ENCODE measurements at places on chromosomes 6 and 20. TPM values are rescaled to one million over a fixed set of nuclear protein-coding genes. Genes with fewer than 3 reads are reported as not detected.
A peak's percentile ranks its signal among the peaks of the same experiment; 100 is the strongest.

Gene HCK
- polyA plus RNA-seq = not detected

DNA sequence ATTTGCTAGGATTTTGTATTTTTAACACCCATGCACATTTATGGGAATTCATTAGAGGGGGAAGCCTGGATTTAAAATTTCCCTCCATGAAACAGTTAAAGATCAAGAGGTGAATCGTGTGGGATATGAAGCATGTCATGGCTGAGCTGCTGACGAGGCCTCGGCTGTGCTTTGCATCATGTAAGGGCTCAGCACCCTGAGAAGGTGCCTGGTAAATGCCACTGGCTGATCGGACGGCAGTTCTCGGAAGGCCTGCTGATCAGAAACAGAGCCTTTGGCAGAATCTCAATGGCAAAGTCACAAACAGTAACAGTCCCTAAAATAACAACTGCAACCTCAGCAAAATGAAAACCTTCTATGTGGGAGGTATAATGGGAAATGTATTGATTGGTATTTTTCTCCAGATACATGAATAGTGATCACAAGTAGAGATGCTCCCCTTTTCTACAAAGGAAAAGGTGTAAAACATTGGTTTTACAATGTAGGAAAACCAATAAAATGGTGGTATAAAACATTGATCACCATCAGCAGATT lies 53.0 kb upstream of the FUCA2 start:
- no peak for DNase-seq

- DNase-seq = peak; percentile 29
These were observed 45.1 kb upstream of the MCM9 start for GRCh38 chr6:118980063-118980462.

- no peak for DNase-seq
These were observed 38.0 kb upstream of the FAM50B start for GRCh38 chr6:3811191-3811590.

DNA sequence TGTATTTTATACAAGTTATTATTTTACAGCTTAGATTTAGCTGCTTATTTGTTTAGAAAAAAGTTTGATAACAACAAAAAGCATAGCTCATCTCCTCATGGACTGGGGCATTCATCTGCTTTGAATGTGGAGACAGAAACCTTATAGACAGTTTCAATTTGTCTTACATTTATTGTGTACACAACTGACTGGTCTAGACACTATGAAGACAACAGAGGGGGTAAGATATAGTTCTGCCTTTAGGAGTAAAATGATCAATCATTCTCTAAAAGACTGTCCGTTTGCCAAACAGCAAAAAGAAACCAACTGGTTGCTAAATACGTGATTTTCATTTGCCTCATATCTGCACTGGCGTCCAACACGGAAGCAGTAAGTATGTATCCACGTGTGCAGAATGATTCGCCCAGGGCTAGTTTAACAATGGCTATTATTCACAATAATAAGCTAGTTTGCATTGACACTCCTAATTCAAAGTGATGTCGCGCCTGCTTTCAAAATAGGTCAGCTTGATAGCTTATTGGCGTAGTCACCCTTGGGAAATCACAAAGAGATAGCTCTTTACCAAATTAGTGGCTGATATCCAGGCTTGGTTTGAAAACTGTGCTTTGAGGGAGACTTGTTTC lies 153.6 kb downstream of the BMP2 start:
- no peak for DNase-seq

Gene PROCR
- 38.7 TPM for polyA plus RNA-seq

DNA sequence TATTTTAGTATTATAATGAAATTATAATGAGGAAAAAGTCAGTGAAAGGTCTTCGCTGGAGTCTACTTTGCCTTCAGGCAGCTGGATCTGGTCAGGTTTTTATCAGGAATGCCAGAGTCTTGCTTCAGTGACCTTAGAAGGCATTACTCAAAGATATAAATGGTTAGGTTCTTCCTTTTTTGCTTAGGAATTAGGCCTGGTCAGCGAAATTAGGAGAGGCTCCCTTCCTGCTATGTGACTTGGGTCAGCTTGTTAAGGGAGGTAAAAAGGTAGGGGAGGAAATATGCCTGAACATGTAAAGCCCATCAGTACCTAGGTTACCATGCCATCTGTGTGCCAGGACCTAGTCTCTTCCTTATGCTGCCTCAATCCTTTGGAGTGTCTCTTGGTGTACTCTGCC lies 115.1 kb downstream of the OTOR start:
- no peak for DNase-seq

DNA sequence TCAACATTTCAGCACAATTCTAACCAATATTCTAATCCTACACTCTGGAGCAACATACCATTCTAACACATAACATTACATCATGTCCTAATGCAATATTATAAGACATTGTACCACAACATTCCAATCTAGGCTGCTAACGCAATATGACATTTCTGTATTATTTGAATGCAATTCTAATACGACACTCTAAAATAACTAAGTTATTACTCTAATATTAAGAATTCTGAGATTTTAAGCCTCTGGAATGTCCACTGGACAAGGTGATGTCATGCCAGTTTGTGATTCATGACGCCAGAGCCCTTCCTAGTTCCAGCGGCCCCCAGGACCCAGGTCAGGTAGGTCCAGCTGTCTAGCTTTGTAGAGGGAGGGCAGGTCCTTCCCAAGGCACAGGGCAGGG lies 69.7 kb upstream of the SIRPA start:
- DNase-seq = peak; percentile 81

Gene PI16
- polyA plus RNA-seq = 390 TPM

Gene KATNA1
- polyA plus RNA-seq = 27.1 TPM

- DNase-seq = no peak
These were observed 221.9 kb downstream of the ADGRG6 start for GRCh38 chr6:142523515-142524375.

- DNase-seq = no peak
These were observed 283.5 kb downstream of the KHDC1L start for GRCh38 chr6:72941751-72942150.

GRCh38 chr6:164097551-164098398 lies 683.3 kb downstream of the QKI start:
- peak; percentile 40 for DNase-seq

Gene TSBP1
- not detected for polyA plus RNA-seq

DNA sequence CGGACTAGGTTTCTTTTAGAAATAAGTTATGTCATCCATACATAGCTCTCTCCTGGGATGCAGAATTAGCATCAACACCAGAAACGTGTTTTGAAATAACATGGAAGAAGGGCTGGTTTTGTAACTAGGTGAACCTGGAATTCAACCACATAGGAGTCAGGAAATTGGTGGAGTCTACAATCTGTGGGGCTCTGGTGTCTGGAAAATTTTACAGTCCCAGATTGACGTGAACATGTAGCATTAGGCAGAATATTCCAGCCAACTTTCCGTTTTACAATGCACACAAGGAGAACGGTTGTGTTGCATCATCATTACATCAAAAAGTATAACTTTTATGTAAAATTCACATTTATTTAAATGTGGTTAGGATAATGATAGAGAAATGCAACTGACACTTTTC lies 1.9 kb downstream of the KCNQ5 start:
- peak; percentile 40 for DNase-seq

DNA sequence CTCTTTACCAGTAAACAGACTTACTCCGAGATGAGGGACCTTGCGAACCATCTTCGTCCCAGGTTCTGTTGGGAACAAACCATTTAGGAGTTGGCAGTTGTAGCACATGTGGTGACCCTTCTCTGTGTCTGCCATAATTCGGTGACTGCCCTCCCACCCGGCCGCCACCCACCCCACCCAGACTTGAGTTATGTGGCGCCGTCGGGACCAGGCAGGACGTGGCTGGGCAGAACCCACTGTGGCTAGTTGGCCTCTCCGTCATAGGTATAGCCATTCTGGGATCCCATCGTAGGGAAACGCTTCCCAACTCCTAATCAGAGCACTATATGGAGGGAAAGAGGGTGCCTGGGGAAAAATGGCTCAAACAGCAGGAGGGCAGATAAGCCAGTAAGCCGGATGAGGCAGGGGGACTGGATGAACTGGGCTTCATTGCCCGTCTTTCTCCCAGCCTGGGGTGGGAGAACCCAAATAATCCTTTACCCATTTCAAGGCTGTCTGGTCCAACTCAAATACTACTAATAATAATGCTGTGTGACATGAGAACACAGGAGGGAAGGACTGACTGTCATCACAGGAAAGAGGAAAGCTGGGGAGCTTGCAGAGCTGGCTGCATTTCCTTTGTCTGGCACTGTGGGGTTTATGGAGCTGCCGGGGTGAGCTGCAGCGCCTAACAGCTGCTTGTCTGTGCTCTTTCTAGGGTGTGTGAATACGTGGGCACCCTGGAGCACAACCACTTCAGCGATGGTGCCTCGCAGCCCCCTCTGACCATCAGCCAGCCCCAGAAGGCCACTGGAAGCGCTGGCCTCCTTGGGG lies 73.0 kb upstream of the PBOV1 start:
- DNase-seq = peak; percentile 12

- peak; percentile 45 for DNase-seq
These were observed 47.8 kb downstream of the ELOVL5 start for GRCh38 chr6:53300656-53301551.

DNA sequence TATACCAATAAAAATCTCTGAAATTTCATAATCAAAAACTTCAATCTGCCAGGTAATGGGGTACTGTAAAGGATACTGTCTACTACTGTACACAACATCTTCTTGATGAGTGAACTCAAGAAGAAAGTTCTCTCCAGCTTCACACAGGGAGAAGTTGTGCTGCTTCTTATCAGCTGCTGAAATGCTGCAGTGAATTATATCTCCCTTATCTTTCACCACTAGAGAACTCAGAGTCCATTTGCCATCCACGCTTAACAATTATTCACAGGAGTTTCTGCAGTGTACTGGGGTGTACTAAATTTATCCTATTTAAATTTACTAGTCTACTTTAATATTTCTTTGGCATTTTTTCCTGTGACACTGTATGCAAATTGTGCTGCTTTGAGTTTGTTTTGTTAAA lies 384.8 kb downstream of the TFAP2B start:
- no peak for DNase-seq

DNA sequence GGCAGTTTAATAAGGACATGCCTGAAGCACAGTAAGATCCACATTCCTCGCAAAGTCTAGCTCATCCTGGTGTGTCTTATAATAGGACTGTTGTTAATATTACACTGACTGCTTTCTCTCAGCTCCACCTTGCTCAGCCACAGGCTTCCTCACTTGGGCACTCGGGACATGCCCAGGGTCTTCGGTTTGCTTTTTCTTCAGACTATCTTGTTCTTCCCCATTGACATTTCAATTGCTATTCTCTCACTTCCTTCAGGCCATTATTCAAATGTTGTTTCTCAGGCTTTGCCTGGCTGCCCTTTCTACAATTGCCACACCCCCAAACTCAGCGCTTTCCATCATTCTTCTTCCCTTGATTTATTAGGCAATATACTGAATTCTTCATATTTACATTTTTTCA lies 274.8 kb upstream of the RGS17 start:
- no peak for DNase-seq

Gene VIP
- polyA plus RNA-seq = not detected

Gene NHLRC1
- polyA plus RNA-seq = 3.7 TPM

Gene LY6G6D
- not detected for polyA plus RNA-seq

DNA sequence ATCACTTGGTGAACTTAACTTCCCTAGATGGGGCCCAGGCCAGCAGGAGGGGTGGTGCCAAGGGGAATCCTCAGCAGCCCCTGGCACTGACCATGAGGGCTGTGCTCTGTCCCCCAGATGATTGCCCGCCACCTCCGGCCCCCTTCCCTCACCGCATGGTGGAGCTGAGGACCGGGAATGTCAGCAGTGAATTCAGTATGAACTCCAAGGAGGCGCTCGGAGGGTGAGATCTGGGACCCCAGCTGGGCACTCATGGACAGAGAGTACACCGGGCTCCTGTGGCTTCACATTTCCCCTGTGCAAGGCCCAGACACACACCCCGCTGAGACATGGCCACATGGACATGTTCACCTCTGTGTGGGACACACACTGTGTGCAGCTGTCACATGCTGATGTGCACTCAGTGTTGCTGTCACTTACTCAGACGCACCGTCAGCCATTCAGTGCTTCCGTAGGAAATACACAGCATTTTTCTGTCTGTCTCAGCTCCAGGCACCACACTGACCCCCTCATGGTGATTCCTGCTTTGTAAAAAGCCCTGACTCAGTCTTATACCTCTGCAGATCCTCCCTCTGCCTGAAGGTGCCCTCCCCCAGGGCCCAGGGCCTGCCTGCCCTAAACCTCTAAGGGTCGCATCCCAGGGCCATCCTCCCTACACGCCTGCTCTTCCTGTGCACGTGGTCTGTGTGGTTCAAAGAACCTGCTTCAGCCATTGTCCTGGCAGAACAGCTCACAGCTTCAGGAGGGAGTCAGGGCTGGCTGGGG lies 4.4 kb downstream of the MYLK2 start:
- DNase-seq = peak; percentile 25

GRCh38 chr6:107617341-107617932 lies 127.5 kb downstream of the SOBP start:
- DNase-seq = no peak

- DNase-seq = peak; percentile 98
These were observed 59.2 kb upstream of the CD93 start for GRCh38 chr20:23145281-23145700.

DNA sequence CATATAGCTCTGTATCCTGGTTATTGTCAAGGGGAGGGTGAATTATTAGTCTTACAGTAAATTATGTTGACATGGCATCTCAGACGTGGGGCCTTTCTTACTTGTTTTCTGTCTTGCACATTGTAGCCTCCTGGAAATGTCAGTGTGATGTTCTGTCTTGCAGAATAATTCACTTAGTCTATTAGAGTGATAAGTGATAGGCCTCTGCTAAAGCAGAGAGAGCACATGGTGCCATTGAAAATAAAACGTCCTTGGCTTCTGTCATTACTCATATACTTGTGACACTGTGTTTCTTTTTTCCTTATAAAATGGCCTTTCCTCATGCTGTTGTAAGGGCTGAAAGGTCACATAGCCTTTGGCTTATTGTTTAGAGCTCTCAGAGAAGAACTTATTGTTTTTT lies 531.0 kb downstream of the EPM2A start:
- no peak for DNase-seq

DNA sequence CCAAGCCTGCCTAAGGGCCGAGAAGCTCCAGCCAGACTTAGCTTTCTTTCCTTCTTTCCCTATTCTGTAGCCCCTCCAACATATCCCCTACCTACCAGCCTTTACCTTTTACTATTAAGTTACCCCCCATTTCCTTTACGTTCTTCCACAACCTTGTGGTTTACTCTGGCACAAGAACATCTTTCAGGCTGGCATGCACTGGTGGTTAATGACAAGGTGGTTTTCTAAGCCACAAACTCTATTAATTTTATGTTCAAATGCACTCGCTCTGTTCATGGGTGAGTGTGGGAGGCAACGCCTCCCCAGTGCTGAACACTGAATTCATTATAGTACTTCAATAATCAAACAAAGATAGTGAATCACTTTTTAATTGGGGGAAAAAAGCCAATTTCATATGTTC lies 64.4 kb downstream of the TRERF1 start:
- no peak for DNase-seq

Measured in GM23248 (cell line).